ENCODE measurements at places on chromosomes 5 and 9.

- DNase-seq, result no peak
These were observed 68.6 kb upstream of the LRRTM2 start for GRCh38 chr5:138943599-138944173.

GRCh38 chr5:5141339-5141599 is 1.1 kb downstream of the ADAMTS16 start:
- no peak for DNase-seq

DNA sequence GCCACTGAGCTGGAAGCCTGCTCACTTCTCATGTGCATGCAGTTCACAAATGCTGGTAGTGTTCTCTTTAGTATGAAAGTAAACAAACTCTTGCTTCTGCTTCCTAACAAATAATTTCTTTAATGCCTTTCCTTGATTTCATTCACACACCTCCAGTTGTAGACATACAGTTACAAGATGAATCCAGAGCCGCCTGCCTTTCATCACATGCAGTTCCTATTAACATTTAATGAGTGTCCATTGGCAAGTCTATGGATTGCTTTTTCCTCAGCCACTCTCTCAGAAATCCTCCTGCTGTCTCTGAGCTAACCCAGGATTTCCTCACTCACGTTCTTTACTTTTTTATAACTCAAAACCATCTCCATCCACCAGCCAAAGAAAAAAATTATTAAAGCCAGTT is 408.6 kb downstream of the BNC2 start:
- DNase-seq, result no peak

GRCh38 chr5:165137701-165138100 is 1632.3 kb downstream of the MAT2B start:
- no peak for DNase-seq

DNA sequence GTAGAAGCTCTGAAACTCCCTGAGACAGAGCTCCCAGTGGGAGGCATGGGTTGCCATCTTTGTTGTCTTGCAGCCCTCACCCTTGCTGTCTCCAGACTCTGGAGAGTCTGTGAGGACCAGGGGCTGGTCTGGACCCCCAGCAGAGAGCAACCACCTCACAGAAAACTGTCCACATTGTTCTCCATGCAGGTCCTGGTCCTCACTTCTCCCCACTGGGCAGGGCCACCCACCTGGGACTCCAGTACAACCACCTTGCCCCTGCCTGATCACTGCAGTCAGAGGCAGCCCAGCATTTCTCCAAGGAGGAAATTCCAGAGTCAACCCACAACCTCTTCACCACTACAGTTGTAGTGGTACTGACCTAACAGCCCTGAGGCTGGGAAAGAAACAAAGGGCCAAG is 285.6 kb upstream of the RPS23 start:
- DNase-seq, result no peak

GRCh38 chr9:135604437-135605237 is 34.7 kb downstream of the GLT6D1 start:
- no peak for DNase-seq

GRCh38 chr5:34818717-34819116 is 20.2 kb upstream of the TTC23L start:
- no peak for DNase-seq

GRCh38 chr9:3471883-3472282 is 53.9 kb downstream of the RFX3 start:
- DNase-seq, result no peak

DNA sequence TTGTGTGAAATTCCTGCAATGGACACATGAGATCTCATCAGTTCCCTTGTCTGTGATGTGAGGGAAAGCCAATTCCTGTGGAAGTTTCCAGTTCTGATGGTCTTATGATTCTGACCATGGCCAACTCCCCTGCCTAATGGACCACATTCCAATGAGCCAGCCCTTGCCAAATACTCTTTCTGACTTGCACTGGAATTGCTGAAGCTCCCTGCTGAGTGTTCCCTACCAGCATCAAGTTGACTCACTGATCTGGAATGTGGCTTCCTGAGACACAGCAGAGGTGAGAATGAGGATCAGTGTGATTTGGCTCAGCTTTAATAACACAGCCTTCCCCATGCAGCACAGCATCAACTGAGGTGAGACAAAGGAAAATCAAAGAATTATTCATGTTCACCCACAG is 427.8 kb downstream of the KDM4C start:
- no peak for DNase-seq

Measured in activated CD4-positive, alpha-beta T cell treated with anti-CD3 and anti-CD28 coated beads, Interleukin-2, amount 50 U/mL, for 1 hour (primary cell).